ENCODE measurements at places on chromosomes 2 and 18. TPM values are rescaled to one million over a fixed set of nuclear protein-coding genes. Genes with fewer than 3 reads are reported as not detected.

Gene ALPI
- not detected for polyA plus RNA-seq

Gene AMER3
- polyA plus RNA-seq, result not detected

Gene FER1L5
- 0.05 TPM for polyA plus RNA-seq

Gene DTNA
- polyA plus RNA-seq, result 6.2 TPM

Gene CYP27C1
- polyA plus RNA-seq, result 0.70 TPM

Gene POU3F3
- not detected for polyA plus RNA-seq

Gene RAD51AP2
- not detected for polyA plus RNA-seq

Gene SERPINE2
- polyA plus RNA-seq, result 5,355 TPM

Gene ALS2
- polyA plus RNA-seq, result 9.5 TPM

Gene UGT1A10
- polyA plus RNA-seq, result not detected

Gene STK39
- polyA plus RNA-seq, result 2.5 TPM

Gene ALKAL2
- not detected for polyA plus RNA-seq

Gene LONRF2
- polyA plus RNA-seq, result not detected
